ENCODE measurements at places on chromosomes 3 and 15.

DNA sequence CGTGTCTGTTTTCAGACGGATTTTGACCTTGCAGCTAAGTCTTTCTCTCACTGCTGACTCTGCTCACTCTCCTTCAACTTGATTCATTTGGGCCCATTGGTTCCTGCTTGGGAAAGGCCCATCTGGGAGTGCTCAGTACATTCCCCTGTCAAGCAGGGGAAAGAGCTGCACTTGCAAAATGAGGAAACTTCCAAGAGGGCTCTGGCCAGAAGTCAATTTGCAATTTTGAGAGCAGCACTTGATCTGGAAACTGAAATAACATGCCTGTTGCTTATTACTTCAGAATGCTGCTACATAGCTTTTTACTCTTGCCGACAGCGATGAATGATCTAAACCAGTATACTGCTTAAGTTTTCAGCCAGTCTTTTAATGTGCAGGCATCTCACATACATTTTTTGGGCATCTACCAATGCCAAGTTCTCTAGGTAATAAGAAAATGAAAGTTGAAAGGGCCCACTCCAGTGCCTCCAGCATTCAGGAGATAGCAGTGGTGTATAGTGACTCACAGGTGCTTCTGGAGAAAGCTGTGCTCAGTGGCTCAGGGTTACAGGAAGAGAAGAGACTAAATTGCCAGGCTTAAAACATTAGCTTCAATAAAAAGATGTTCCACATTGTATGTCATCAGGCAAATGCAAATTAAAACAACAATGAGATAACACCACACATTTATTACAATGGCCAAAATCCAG lies 70.1 kb upstream of the RORA start:
- no peak for DNase-seq

- DNase-seq: no peak
Observed at GRCh38 chr15:67504056-67504455, 16.9 kb upstream of the C15orf61 start.

DNA sequence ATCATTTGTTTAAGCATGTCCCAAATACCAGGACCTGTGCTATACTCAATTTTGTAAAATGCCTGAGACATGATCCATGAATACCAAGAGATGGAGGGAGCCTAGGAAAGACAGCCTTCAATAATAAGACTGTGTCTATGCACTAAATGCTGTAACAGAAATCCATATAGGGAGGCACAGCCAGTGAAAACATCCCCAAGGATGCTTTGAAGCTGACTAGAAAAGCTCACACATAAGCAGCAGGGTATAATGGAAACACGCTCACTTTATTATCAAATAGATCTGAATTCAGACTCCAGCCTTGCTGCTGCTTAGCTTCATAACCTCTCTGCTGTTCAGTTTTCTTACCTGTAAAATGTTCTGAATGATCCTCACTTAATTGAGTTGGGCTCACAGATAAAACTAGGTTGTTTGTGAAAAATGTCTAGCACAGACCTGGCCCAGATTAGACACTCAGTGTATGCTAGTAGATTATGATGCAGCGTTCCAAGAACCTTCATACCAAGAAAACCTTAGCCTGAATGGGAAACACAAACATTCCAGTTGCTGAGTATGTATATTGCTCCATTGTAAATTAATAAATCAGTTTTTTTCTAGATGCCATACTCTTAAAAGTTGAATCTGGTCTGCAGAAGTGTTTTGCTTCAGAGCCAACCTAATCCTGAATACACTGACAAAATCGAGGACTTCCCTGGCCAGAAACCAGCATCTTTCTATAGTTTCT lies 3.8 kb upstream of the LARP6 start:
- DNase-seq: no peak

DNA sequence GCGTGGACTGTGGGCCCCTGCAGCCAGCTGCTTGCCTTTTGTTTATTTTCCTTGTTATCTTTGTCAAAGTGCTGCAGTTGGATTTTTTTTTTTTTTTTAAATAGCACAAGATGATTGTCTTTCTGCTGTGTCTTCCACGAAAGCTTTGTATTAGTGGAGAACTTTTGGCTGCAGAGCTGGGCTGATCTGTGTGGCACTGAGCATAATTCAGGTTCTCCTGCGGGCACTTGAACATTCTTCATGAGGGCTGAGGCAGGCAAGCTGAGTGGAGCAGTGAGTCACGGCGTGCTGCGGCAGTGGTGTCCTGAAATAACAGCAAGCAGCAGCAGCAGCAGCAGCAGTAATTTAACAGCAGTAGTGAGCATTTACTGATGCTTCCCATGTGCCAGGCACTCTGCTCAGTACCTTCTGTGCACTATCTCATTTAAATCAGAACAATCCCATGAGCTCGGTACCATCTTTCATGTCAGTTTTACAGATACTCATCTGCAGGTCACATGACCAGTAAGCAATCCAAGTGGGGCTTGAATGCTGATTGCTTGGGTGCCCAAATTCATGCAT lies 45.8 kb downstream of the MITF start:
- no peak for DNase-seq

DNA sequence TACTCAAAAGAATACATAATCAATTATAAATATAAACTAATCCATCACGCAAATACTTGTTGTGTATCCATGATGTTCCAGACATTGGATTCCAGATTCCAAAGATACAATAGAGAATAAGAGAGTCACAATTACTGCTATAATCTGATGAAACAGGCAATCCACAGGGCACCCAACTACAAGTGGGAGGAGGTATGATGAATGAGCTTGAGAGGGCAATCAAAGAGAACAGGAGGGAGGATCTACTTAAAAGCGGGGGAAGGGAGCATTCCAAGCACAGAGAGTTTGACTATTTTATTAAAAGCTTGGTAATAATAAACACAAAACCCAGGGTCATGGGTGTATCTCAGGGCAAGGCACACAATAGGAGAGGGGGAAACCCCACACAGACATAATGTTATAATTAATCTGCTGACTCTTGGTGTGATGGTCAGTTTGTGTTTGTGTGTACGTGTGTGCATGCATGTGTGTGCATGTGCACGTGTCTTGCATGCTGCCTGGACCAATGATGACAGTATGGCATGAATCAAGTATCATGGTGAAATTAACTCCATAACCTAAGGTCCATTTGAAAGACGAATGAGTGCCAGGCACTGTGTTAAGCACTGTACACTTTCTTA lies 325.4 kb upstream of the WNT5A start:
- DNase-seq: no peak

GRCh38 chr3:114452937-114453336 lies 159.1 kb downstream of the TIGIT start:
- DNase-seq: no peak

All from AML-193 (cell line).